ENCODE measurements at places on chromosomes 4 and X.

DNA sequence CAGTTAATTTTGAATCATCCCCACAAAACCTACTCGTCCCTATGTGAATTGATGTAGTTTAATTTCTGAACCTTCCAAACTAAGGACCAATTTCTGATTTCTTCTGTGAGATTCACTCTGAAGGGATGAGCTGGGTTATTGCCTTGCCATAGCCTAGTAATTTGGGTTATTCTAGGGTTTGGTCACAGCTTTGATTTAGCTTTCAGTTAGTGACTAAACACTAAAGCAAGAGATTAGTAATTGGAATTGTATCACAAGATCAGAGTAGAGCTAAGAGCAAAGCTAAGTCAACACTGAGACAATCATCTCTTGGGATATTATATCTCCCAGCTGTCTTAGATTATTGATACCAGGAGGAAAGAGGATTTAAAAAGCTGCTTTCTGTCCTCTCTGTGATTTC lies 588.0 kb downstream of the CCSER1 start:
- no peak for DNase-seq

DNA sequence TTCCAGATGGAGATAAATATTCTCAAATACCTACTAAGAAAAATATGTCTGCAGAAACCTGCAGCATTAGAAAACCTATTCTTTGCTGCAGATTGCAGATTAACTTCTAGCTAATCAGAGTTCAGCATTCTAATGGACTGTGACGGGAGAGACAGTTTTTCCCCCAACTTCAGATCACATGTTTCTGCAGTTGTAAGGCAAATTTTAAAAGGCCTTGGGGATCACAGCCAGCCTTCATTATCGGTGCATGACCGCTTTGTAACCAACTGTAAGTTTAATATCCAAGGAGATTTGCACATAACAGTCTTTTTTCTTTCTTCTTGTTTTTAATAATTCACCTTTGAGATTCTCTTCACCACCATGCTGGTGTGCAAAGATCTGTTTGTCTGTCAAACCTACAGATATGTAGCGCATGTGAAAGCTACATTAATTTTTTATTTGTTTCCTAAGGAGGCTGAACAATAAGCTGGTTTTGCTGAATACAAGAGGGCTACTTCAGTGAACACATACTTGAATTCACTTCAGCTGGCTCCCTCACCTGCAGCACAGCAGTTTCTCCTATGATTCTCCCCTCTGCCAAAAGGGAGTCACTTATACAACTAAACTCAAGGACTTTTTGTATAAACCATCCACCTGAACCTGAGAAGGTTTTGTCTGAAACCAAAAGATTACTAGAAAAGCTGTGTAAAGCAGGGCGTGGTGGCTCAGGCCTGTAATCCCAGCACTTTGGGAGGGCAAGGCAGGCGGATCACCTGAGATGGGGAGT lies 488.5 kb downstream of the RPA4 start:
- no peak for DNase-seq

- DNase-seq: no peak
Observed at GRCh38 chrX:1813809-1814208, 198.9 kb downstream of the ASMT start.

DNA sequence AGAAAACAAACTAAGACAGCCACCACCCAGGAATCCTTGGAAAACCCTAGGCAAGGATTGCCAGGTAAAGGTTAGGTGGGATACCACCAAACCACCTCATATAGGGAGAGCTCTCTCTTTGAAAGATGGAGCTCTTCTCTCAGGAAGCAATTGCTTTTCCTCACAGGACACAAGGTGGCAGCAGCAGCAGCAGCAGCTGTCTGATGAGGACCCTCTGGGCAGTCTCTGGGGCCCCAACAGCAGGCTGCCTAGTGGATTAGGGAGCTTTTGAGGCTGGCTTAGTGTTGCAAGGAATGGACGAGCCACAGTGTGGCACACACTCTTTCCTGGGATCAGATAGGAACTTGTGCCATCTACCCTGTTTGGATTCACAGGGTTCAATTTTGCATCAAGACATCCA lies 41.4 kb upstream of the CHRDL1 start:
- no peak for DNase-seq

DNA sequence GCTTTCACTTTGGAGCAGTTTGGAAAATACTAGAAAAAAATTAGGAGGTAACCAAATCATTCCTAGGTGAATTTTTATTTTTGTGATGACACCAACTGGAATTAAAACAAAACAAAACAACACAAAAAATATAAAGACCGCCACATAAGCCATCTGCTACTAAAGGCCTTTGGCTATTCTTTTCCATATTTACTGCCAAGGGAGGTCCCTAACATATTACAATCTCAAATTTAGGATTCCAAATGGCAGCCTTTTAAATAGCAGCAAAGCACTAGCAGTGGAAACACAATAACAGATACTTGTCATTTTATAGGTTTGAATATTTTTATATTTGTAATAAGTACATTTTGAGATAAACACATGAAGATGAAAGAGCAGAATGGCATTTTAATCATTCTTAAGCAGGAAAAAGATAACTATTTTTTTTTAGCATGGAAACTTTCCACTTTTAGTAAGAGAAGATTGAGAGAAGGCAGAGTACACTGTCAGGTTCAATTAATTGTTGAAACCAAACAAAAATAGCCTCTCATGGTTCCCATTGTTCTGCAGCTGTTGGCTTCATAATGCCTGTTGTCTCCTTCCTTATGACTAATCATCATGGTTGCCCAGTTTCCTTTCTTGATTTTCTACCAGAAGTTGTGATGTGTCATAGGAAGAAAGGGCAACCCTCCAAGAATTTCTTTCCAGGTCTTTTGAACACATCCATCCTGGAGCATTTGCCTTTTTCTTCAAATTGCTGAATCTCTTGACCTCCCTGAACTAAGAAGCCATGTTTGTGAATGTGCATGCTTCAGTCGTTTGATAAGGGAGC lies 219.0 kb upstream of the EMCN start:
- no peak for DNase-seq

- no peak for DNase-seq
Observed at GRCh38 chr4:136001791-136002190, 1530.5 kb downstream of the PCDH18 start.

GRCh38 chr4:19177616-19178015 lies 1074.1 kb upstream of the SLIT2 start:
- DNase-seq: no peak

DNA sequence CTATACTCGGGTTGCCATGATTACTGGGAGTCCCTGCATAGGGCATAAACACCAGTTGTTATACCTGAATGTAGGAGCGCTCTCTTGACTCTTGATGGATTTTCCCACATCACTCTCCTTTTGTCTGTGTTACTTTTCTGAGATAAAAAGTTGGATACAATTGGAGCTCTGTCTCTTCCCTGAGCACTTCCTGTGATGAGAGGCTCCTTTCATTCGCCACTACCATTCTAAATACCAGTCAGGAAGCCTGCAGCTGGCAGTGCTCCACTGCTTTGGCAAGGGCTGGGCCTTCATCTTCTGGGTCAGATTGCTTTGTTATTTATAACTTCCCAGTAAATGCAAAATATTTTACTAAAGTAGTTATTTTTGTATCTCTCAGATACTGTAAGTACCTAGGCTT lies 13.9 kb downstream of the TCEANC start:
- DNase-seq: no peak

- peak; percentile 73 for DNase-seq
Observed at GRCh38 chr4:133147921-133148689, 989 bp upstream of the PCDH10 start.

- no peak for DNase-seq
Observed at GRCh38 chr4:128663325-128663724, 146.2 kb upstream of the JADE1 start.

- DNase-seq: no peak
Observed at GRCh38 chr4:114257501-114257900, 278.1 kb upstream of the ARSJ start.

GRCh38 chr4:26887143-26887542 lies 26.5 kb downstream of the STIM2 start:
- DNase-seq: no peak

GRCh38 chr4:184270808-184271413 lies 53.2 kb upstream of the ENPP6 start:
- DNase-seq: no peak

All from chondrocyte (in vitro differentiated cells).